ENCODE measurements at places on chromosomes 11 and 22.

- peak; percentile 88 for DNase-seq
Observed at GRCh38 chr11:88535916-88536547, 198.5 kb upstream of the CTSC start.

DNA sequence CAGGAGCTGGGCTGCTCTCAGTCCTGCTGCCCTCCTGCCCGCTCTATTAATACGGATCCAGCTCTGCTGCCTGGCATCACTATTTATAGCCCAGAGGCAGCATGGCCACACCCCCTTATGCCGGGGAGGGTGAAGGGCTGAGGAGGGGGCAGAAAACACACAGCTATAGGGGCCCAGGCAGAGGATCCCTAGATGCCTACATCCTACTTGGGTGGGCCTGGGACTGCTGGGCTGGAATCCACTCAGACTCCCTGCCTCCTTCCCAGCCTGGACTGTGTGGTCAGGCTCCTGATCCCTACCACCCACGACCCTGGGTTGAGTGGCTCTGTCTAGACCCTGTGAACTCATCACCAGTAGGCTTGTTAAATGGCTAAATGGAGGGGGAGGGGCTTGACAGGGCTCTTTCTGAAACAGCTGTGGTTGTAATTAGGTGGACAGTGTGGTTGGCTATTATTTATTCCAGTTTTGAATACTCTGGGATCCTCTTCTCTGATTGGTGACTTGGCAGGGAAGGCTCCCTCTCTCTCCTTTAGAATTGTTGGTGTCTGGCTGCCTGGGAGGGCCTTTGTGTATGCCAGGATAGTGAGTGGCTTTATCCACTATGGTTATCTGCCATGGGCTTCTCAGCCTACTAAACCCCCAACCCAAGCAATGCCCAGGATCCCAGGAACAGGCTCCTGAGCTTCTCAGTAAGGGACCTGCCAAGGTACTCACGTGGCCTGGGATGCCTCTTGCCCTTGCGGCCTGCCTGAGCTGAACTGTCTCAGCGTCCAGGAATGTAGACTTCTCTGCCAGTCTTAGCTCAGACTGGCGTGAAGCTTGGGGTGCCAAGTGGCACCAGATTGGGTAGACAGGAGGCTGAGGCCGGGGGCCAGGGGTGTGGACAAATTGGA lies 15.2 kb downstream of the PHLDB1 start:
- DNase-seq = peak; percentile 76

- no peak for DNase-seq
Observed at GRCh38 chr11:115206365-115207022, 297.7 kb downstream of the CADM1 start.

DNA sequence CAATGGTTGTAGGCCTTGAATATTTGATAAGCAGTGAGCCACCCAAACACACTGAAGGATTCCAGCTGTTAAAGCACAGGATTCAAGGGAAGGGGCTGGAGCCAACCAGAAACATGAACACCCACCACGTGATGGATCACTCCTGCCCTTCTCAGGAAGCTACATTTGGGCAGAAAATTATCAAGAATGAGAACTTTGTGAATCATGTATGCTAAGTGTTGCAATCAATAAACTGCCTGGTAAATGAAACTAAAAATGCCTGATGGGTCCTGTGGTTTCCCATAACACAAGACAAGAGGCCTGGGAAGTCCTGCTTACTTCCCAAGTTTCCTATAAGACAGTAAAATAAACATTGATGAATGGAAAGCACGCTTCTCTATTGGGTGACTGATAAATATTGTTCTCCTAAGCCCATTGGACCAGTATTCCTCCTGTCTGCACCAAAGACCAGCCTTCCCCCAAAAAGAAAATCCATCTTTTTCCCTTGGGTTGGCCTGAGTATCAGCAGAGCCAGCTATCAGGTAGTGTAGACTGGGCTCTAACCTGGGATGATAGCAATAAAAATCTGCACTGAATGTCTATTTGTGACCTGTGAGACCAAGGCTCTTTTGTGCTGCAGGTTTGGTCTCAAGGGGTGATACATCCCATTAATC lies 98.4 kb downstream of the CCDC83 start:
- peak; percentile 31 for DNase-seq

- no peak for DNase-seq
Observed at GRCh38 chr11:45683271-45684058, 18.0 kb upstream of the CHST1 start.

- no peak for DNase-seq
Observed at GRCh38 chr11:46559815-46560214, 34.0 kb downstream of the AMBRA1 start.

GRCh38 chr11:15720460-15720859 lies 605.7 kb downstream of the INSC start:
- no peak for DNase-seq

DNA sequence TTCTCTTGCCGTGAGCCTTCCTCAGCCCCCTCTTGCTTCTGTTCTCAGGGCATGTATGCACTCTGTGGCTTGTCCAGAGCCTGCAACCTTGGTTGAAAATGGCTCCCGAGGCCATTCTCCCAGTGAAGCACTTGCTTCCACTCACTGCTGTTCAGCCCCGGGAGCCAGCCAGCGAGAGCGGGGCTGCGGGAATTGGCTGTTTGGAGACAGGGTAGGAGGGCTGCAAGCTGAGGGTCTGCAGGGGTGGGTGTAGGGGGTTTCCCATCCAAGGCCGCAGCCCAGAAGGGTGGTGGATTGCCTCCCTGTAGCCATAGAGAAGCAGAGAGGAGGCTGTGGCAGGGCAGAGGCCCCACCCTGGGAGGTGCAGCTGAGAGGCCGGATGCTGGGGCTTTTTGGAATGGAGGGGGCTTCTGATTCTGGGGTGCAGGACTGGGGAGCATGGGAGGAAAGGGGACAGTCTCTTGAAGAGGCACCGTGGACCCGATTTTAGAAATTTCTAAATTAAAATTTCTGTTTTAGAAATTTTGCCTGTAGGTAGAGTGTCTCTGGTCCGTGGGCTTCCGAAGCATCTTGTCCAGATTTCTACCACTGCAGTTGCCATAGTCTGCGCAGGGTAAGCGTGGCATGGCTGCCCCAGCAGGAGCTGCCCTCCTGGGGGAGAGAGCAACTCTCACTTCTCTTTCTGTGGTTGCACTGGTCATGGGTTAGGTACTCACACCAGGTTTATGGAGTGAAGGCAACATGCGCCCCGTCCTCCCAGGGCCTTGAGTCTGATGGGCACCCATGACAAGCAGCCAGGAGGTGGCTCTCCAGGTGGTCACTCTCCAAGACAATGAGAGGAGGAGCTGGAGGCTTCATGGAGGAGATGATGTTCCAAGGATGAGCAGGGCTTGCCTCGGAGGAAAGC lies 100.2 kb downstream of the TBC1D22A start:
- no peak for DNase-seq

- peak; percentile 50 for DNase-seq
Observed at GRCh38 chr11:13384908-13385640, 77.9 kb downstream of the BTBD10 start.

GRCh38 chr11:567011-567628 lies 6.3 kb downstream of the RASSF7 start:
- DNase-seq = no peak

DNA sequence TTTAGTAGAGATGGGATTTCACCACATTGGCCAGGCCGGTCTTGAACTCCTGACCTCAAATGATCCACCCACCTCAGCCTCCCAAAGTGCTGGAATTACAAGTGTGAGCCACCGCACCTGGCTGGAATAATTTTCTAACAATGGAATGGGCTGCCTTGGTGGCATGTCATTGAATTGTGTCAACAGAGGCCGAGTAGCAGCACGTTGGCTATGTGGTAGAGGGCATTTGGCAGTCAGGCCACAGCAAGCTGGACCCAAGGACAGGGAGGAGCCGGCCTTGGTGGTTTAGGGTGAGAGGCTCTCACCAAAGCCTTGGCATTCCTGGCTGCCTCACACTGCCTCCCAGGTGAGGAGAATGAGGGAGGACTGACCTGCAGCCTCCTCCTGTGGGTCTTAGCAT lies 4.1 kb upstream of the NIPSNAP1 start:
- DNase-seq = no peak

- no peak for DNase-seq
Observed at GRCh38 chr11:116714902-116715301, 57.9 kb downstream of the BUD13 start.

GRCh38 chr11:103076361-103076760 lies 15.6 kb downstream of the DCUN1D5 start:
- no peak for DNase-seq

DNA sequence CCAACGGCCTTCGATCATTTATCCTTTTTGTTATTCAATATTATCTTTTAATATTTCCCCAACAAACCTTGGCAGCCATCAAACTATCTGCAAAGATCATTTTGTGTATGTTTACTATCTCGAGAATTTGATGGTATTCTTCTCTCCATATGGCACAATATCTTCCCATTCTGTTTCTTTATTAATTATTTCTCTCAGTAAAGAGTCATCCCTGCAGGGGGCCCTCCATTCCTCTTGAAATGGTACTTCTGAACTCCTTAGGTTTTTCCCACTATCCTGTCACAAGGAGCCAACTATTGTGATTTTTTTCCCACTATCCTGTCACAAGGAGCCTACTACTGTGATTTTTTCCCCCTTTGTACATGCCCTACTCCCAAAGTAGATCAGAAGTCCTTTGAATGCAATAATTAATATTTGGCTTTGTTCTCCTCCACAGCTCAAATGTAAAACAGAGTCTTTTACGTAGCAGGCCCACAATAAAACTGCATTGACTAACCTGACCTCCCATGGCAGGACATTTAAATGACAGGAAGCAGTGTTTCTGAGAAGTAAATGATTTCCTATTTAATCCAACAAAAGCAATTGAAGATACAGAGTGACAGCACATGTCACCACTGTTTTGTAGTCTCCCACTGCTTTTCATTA lies 43.3 kb downstream of the PDGFD start:
- peak; percentile 4 for DNase-seq

GRCh38 chr22:42990131-42990838 lies 24.7 kb downstream of the PACSIN2 start:
- peak; percentile 87 for DNase-seq

DNA sequence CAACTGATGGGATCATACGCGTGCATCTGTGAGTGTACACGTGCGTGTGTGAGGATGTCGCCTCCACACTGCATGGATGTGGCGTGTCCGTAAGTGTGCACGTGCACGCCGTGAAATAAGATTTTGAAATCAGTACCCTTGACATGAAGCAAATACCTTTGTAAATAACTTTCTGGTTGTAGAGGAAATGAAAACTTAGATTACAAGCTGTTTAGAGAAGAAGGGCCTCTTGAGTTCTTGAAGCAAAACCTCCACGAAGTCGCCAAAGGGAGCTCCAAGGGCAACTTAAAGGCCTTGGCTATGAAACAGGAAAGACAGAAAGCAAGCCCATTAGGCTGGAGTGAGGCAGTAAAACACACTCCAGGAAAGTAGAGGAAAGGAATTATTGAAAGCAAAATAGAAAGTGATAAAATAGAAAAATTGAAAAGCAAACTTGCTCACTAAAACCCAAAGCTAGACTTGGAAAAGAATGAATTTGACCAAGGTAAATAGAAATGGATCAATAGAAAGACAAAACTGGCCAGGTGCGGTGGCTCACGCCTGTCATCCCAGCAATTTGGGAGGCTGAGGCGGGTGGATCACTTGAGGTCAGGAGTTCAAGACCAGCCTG lies 29.7 kb upstream of the TOLLIP start:
- no peak for DNase-seq

DNA sequence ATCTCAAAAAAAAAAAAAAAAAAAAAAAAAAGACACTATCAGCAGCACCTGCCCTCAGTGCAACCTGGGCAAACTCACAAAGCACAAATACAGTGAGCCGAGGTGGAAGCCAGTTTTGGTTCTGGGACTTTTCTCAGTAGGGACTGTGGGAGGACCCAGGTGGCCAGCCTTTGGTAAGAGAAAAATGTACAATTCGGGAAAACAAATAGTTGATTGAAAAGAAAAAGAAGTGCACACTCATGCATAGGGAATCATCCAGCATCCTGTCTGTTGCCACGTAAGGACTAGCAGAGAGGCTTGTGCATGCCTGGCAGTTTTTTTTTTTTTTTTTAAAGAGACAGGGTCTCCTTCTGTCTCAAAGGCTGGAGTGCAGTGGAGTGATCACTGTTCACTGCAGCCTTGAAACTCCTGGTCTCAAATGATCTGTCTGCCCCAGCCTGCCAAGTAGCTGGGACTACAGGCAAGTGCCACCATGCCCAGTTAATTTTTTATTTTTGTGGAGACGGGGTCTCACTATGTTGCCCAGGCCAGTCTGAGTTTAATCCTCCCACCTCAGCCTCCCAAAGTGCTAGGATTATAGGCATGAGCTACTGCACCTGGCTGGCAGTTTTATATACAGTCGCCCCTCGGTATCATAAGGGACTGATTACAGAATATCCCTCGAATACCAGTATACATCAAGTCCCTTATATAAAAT lies 36.7 kb downstream of the TPST2 start:
- DNase-seq = peak; percentile 92

DNA sequence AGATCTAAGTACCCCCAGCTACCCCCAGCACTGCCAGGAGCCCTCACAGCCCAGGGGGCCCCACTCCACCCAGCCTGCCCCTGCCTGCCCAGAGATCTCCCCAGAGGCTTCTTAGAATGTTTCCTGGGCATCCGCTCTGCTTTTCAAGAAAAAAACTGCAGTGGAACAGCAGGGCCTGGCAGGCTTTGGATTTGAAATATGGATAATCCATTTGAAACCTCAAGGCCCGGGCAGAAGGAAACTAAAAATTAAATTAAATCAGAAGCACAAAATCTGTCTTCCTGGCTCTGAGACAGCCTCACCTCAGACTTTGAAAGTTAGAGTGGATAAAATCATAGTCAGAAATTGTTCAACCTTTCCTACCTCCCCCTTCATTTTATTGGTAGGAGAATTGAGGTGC lies 273.6 kb downstream of the OPCML start:
- DNase-seq = no peak

GRCh38 chr22:25997886-25998775 lies 171.1 kb upstream of the SEZ6L start:
- no peak for DNase-seq

DNA sequence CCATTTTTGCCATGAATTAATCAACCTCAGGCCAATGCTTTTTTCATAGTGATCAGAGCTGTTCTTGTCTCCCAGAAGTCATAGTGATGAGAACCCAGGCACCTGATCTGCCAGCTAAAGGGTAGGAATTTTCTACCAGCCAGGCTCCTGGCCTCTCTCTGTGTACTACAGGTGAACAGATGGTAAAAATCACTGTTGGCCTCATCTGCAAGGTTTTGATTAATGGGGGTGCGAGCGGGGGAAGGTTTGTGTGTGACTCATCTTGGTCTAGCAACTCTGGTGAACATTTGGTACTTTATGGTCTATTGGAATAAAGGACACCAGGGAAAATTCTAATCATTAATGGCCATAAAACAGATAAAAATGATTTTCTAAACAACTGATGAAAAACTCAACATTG lies 14.4 kb upstream of the APOL4 start:
- DNase-seq = no peak
